CD14-positive monocyte (primary cell): ENCODE measurements at places on chromosomes 6 and 20.

- DNase-seq, result peak; percentile 86
Observed at GRCh38 chr6:44012078-44012493, 115.2 kb downstream of the MRPL14 start.

GRCh38 chr6:44388135-44388487 lies 605 bp downstream of the CDC5L start:
- DNase-seq, result no peak

GRCh38 chr6:73285674-73286283 lies 22.8 kb upstream of the KHDC1 start:
- DNase-seq, result peak; percentile 10

GRCh38 chr6:136604328-136604825 lies 54.2 kb upstream of the MAP7 start:
- no peak for DNase-seq

GRCh38 chr6:14573703-14574290 lies 456.2 kb downstream of the CD83 start:
- no peak for DNase-seq

DNA sequence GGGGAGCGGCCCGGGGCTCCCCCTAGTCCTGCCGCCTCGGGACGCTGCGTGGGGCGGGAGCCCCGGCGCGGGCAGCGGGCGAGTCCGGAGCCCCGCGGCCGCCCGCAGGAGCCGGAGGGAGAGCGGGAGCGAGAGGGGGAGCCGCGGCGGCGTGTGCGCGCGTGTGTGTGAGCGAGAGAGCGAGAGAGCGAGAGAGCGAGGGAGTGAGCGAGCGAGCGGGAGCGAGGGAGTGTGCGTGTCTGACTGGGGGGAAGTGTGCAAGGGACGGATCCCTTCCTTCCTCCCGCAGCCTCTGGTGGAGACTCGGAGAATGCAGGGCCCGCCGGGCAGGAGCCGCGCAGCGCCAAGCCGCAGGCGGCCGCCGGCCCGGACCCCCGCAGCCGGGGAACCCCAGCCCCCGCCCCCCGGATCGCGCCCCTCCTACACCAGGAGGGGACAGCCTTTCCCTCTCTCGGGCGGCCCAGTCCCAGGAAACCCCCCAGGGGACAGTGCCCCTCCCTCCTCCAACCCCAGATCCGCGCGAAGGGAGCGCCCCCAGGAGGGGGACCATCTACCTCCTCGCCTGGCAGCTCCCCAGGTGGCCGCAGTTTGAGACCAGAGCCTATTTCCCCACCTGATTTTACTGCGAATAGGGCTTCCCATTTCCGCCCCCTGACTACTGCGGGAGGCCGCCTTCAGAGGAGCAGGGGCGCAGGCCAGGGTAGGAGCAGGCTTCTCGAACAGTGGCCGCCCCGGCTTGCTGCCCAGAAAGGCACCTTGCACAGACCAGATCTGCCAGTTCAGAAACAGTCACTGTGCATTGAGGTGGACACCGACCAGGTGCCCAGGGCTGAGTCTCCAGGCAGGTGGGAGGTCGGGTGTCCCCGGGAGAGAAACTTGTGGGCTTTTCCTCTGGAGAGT lies at the start of gene CDH22:
CDH22 (minus strand) TSS at position 241 of the 900 bp plus-strand sequence. CDS start 57,204 bp downstream, outside the sequence.
- DNase-seq, result peak; percentile 44

DNA sequence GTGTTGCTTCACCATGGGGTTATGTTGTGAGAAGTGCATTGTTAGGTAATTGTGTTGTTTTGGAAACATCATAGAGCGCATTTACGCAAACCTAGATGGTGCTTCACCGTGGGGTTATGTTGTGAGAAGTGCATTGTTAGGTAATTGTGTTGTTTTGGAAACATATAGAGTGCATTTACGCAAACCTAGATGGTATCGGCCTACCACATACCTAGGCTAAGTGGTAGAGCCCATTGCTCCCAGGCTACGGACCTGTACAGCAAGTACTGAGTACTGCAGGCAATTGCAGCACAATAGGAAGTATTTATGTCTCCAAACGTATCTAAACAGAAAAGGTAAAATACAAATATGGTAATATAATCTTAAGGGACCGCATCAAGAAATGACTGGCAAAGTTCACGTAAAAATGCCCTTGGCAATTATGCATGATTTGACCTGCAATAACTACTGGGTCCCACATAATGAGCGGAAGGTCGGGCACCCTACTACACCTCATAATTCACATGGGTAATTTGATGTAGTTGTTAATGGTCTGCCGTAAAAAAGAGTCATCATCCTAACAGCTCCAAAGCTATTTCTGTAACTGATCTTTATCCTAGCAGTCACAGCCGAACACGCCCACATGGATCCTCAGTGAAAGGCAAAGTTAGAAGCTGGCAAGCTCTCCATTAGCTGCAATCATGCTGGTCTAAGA lies 76.0 kb downstream of the RSPH3 start:
- no peak for DNase-seq

GRCh38 chr6:100453701-100454521 lies 10.8 kb downstream of the SIM1 start:
- no peak for DNase-seq

DNA sequence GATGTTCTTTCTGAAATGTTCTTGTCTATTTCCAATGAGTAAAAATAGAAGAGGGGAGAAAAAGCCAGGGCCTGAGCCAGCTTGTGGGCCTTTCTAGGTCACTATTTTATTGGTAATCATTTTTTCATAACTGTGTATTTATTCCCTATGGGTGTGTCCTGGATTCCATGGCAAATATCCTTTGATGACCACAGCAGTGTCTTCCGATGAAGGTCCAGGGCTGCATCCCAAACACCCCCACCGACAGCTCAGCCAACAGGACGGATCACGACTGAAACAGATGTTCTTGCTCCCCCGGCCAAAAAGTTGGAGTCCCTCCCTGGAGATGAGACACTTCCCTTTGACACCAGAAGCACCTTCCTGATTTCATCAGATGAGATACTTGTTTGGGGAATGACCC lies 105.4 kb upstream of the PLEKHG1 start:
- DNase-seq, result no peak

DNA sequence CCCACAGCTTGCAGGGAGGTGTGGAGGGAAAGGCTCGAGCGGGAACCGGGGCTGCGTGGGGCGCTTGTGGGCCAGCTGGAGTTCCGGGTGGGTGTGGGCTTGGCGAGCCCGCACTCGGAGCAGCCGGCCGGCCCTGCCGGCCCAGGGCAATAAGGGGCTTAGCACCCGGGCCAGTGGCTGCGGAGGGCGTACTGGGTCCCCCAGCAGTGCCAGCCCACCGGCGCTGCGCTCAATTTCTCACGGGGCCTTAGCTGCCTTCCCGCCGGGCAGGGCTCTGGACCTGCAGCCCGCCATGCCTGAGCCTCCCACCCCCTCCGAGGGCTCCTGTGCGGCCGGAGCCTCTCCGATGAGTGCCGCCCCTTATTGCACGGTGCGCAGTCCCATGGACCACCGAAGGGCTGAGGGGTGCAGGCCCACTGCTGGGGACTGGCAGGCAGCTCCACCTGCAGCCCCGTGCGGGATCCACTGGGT lies 1242.2 kb upstream of the EYS start:
- DNase-seq, result no peak

- DNase-seq, result no peak
Observed at GRCh38 chr6:96059586-96059985, 43.8 kb downstream of the FUT9 start.

DNA sequence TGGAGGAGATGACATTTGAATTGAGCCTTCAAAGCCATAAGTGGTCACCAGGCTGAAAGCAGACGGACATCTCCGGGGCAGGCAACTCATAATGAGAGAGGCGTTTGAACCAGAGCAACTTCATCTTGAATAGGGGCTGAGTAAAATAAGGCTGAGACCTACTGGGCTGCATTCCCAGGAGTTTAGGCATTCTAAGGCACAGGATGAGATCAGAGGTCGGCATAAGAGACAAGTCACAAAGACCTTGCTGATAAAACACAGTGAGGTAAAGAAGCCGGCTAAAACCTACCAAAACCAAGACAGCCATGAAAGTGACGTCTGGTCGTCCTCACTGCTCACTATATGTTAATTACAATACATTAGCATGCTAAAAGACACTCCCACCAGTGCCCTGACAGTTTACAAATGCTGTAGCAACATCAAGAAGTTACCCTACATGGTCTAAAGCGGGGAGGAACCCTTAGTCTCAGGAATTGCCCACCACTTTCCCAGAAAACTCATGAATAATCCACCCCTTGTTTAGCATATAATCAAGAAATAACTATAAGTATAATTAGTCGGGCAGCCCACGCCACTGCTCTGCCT lies 194.7 kb upstream of the SOX4 start:
- DNase-seq, result no peak

GRCh38 chr6:73058736-73059135 lies 166.6 kb downstream of the KHDC1L start:
- no peak for DNase-seq

GRCh38 chr20:59741073-59741472 lies 136.7 kb downstream of the PHACTR3 start:
- DNase-seq, result no peak

DNA sequence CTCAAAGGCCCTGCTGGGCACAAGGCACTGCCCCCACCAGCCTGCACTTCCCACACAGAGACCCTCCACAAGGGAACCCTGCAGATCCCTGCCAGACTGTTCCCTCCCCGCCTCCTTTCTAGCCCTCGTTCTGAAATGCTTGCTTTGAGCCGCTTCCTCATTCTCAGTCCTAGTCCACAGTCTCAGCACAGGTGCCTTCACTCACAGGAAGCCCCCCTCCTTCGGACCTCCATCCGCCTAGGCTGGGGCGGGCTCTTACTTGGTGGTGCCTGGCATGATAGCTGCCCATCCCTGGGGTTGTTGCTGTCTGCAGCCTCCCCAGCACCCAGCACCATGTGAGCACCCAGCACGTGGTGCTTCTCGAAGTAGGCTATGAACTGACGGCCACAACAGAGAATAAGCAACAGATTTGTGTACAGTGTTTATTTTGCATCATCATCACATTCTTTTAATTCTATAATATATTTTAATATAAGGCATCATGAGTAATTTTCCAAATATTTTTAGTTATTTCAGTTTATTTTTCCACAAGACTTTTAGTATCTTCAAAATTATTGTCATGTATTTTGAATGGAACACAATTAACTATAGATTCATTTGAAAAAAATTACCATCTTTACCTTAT lies 12.3 kb downstream of the CST5 start:
- DNase-seq, result no peak

DNA sequence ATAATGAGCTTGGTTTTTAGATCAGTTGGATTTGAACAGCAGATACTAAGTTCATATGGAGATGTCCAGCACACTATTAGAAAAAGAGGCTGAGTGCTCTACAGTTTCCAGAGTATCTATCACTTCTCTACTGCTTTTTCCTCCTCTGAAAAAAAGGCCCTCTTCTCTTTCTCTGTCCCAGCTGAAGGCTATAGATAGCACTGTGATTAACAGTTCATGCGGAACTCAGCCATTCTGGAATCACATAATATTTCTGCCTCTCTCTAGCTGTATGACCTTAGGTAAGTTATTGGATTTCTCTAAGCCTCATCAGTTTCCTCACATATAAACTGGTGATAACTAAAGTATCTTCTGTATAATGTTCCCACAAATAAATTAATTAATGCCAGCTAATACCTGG lies 184.1 kb downstream of the UBE3D start:
- no peak for DNase-seq

DNA sequence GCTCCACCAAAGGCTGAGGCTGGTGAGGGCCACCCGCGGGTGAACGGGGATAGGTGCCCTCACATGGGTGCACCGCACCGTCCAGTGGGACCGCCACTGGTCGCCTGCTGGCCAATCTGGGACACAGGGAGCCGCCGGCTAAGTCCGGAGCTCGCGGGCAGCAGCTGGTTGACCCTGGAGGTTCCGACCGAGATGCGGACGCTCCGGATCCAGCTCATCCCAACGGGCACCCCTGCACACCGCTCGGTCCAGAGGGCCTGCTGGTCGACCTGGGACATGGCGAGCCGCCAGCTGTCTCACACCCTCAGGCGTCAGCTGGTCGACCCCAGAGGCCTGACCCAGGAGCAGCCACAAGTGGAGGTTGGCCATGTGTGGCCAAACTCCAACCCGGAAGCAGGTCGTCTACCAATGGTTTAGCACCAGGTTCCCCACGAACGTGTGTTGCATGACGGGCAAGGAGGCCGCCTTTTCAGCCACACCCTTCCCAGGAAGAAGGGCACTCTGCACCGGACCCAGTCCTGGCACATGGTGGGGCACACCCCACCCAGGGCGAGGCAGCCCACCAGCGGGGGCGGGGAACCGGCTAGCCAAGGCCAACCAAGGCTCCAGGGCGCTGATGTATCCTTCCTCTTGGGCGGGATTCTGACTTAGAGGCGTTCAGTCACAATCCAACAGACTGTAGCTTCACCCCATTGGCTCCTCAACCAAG lies 746.0 kb upstream of the DEFB115 start:
- no peak for DNase-seq

GRCh38 chr6:22145376-22145775 lies 151.5 kb downstream of the PRL start:
- DNase-seq, result no peak

DNA sequence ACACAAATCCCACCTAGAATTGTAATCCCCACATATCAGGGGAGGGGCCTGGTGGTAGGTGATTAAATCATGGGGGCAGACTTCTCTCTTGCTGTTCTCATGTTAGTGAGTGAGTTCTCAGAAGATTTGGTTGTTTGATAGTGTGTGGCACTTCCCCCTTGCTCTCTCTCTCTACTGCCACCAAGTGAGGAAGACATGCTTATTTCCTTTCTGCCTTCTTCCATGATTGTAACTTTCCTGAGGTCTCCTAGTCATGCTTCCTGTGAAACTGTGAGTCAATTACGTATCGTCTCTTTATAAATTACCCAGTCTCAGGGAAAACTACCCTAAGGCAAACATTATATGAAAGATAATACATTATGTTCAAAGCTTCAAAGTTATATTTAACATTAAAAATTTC lies 1297.5 kb upstream of the CITED2 start:
- DNase-seq, result no peak

DNA sequence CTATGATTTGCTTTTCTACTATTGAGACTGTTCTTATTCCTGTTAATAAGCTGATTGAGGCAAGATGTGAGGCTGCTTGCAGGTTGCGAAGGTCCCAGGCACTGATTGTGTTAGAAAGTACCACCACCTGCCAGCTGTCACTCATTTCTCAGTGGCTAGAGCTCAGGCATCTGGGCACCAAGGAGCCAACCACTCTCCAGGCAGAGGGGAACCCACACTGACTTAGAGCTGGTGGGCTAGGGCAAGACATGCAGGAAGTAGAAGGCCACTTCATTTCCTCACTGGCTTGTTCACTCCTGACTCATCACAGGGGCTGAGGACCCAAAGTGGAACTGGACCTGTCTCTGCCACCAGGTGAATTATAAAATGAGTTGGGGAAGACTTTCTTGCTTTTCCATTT lies 7.8 kb upstream of the DLL1 start:
- no peak for DNase-seq

DNA sequence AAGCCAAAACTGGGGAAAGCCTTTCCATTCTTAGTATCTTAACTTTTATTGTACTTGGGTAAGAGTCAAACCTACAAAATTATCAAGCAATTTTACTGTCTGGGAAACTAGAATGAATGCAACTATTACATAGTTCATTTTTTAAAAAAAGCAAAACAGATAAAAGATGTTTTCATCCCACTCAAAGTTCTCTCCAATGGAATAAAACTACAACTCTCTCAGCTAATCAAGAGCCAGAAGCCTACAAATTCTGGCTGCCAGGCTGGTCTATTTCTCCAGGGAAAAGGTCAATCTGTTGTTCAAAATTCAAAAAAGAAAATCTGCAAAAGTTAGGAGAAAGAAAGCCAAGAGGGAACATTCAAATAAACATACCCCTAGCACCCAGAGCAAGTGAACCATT lies 56.2 kb downstream of the COL12A1 start:
- DNase-seq, result no peak
